ENCODE measurements at places on chromosomes 5 and 9.

GRCh38 chr5:36786448-36787012, 90.0 kb upstream of the NIPBL start:
- no peak for DNase-seq

- DNase-seq = no peak
Observed at GRCh38 chr5:122421374-122422079, 109.5 kb downstream of the SNCAIP start.

DNA sequence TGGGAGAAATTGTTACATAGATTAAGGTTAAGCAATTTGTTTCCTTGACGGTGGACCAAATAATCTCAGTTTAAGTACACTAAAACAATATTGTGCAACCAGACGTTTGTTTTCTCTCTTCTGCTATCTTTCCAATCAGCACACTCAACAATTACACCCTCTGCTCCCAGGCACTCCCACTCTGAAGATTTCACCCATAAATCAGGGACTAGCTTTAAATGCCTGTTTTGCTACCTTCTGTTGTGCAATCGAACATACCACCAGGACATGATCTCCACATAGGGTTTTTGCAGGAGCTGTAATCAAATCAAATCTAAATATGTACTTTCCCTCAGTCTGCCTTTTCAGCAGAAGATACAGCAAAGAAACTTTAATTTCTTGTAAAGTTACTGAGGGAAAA, 405.8 kb upstream of the TLE4 start:
- no peak for DNase-seq

- DNase-seq = no peak
Observed at GRCh38 chr5:172504701-172505402, 50.5 kb upstream of the SH3PXD2B start.

DNA sequence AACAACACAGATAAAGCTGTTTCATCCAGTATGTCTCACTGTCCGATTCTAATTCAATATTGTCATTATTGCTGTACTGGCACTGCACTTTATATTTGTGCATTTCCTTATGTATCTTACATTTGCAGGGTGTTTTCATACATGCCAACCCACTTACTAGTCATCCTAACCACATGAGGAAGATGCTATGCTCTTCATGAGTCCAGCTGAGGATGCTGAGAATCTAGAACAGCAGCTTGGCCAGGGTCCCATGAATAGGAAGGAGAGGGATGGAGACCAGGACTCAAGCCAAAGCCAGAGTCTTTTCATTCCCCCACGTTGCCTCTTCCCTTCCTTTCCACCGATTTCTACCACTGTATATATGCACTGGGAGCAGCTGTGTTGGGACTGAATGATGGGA, 292.8 kb upstream of the KLF4 start:
- DNase-seq = no peak

DNA sequence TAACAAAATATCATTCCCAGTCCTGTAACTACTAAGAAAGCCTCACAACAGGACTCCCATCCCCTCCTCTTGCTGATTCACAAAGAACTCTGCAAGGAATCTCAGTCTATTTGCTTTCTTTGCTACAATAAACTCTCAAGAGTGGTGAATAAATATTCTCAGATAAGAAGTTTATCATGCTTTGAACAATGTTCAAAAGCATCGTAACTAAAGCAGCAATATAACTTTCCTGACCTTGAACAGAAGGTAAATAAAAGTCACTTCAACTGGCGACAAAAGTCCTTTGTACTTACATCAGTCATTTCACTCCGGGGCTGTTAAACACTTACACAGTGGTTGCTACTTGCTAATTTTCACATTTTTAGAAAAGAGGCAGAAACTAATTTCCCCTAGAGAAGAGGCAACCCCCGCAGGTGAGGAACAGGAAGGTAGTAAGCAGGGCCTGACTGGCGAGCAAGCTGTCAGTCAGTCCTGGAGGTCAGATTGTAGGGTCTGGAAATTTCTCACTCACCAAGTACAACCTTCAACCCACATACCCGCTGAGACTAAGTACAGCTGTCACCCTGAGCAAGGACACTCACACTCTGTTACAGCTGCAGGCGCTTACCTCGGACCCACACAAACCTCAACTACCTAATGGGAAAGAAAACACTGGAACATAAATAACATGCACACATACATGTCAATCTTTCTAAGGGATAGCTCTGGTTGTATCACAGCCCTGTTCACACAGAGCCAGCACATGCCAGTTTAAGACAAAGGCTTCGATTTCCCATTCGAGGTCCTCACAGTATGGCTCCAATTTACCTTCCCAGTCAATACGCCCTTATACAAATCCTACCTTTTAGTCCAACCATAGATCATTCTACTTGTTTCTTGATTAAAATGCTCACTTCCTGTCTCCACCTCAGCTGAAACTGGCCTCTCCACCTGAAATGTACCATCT, 104.6 kb upstream of the RETREG1 start:
- no peak for DNase-seq

- DNase-seq = no peak
Observed at GRCh38 chr5:135243556-135244285, 155.3 kb downstream of the MACROH2A1 start.

GRCh38 chr5:135306557-135306956, 92.5 kb downstream of the MACROH2A1 start:
- no peak for DNase-seq

DNA sequence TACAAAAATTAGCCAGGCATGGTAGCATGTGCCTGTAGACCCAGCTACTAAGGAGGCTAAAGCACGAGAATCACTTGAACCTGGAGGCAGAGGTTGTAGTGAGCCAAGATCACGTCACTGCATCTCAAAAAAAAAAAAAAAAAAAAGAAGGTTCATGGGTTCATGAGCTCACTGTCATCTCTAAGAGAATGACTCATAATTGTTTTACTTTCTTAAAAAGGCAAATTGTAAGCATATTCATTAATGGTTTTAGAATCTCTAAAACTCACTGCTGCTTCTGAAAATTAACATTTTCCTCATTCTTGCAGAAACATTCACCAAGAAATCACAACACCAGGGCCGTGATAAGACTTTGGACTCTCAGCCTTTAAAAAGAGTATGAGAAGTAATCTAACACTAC, 103.6 kb downstream of the GNA14 start:
- DNase-seq = no peak

DNA sequence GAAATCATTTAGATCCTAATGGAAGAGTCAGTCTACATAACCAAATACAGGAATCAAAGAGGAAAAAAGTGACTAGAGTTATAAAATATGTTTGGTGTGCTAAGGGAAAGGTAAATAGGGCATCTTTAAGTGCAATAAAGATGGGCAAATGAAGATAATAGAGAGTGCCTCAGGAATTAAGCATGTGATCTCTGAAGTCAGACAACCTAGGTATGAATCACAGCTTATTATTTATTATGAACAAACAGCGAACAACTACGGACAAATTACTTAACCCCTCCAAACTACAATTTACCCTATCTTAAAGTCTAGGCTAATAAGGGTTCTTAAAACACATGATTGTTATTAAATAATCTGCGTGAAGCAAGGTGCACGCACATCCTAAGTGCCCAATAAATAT, 910.2 kb upstream of the DMAC1 start:
- no peak for DNase-seq

- no peak for DNase-seq
Observed at GRCh38 chr9:128912270-128912853, 8.4 kb upstream of the PHYHD1 start.

GRCh38 chr9:71271602-71272001, 150.2 kb upstream of the TRPM3 start:
- DNase-seq = no peak

GRCh38 chr5:161889971-161890370, 42.1 kb downstream of the GABRA1 start:
- no peak for DNase-seq

DNA sequence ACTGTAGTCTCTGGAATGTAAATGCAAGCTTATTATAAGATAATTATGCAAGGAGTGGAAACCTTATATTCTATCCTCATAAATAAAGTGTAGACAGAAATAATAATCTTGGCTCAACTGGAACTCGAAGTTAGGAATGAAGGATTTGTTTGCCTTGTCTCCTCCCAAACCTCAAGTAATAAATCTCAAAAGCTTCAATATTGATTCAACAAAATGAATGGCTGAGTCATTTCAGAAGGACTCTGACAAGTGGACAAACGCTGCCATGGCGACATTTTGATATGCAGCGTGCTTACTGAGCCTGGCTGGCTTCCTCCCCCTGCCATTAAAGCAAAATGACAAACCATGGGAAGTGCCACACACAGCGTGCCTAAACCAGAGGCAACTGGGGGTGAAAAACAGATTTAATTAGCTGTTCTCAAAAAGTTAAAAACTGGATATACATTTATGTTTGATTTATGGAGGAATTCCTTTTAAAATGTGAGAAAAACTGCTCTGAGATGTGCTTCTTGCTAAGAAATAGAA, 10.5 kb upstream of the ADGRV1 start:
- no peak for DNase-seq

GRCh38 chr9:127751269-127752054, 16.4 kb upstream of the TOR2A start:
- DNase-seq = no peak

DNA sequence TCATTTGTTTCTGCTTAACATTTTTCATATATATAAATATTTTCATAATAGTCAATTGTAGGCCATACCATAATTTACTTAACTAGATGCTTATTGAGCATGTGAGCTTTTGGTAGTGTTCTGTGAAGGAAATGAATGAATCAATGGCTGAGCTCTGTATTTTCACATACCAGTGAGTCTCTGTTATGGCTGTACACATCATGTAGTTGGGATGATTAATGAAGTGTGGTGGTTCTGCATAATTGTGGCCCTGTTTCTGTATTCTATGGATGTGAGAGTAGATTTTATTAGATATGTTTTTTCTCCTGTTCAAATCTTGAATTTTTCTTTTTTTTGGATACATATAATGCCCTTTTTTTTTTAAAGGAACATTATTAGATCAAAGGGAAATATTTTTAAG, 56.2 kb downstream of the CTNNA1 start:
- DNase-seq = no peak

- no peak for DNase-seq
Observed at GRCh38 chr5:158382473-158382872, 523.5 kb upstream of the CLINT1 start.

GRCh38 chr5:17852740-17853139, 218.5 kb downstream of the TAF11L14 start:
- DNase-seq = no peak

GRCh38 chr5:32325062-32325461, 12.3 kb upstream of the MTMR12 start:
- no peak for DNase-seq

- DNase-seq = no peak
Observed at GRCh38 chr5:169213479-169213878, 87.5 kb downstream of the SLIT3 start.

- no peak for DNase-seq
Observed at GRCh38 chr5:125564317-125564975, 818.0 kb upstream of the ZNF608 start.

DNA sequence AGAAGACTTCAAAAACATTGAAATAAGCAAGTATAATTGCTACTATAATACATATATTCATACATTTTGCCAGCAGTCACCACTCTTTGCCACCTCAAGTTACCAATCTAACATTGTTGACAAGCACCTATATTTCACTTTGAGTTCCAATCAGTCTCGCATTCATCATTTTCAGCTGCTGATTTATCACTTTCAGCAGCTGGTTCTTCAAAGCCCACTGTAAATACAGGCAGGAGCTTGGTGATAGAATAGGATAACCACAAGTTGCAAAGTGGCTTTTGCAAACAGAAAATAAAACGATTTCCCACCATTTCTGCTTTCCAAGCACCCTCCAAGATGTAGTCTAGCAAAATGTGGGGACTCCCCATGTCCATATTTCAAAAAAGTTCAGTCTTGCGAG, 114.2 kb upstream of the ITGA1 start:
- no peak for DNase-seq

DNA sequence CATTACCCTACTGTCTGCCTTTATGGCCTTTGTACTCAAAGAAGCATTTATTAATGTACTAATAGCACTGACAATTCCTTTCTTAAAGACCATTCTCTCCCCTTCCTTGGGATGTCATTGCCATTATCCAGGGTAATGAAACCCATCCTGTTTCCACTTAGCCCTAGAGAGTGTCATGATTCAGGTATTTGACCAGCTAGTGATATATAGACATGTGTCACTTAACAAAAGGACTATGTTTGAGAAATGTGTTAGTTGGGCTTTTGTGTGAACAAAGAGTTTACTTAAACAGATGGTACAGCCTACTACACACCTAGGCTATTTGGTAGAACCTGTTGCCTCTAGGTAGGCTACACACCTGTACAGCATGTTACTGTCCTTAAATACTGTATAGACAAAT, 2.0 kb downstream of the ATP6V0E1 start:
- no peak for DNase-seq

DNA sequence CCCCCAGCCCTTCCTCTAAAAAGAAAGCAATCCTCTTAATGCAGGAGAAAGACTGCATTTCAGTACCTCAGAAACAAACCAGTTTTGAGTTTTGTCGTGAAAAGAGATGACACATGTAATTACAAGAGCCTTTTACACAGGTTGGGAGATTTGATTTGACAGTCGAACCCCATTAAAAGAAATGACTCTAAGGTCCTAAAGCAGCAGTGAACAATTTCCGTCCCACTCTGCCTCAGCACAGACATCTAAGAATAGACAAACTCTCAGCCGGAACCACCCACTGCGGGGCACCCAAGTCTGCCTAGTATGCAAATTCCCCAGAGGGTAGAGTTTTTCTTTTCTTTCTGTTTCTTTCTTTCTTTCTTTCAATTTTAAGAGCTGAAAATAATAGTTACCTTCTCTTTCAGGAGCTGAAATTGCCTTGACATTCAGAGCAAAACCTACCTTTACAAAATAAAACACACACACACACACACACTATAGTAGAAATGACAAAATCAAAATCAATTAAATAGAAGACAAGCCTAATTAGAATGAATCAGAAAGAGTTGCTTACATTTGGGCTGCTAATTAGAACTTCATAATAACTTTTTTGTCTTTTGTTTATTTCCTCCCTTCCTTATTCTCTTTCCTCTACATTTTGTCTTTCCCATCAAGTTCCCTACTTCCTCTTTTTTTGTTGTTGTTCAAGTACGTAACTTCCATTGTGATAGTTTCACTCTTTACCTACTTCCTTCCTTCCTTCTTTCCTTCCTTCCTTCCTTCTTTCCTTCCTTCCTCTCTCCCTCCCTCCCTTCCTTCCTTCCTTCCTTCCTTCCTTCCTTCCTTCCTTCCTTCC, 65.1 kb downstream of the BASP1 start:
- DNase-seq = no peak

- no peak for DNase-seq
Observed at GRCh38 chr5:38968665-38969064, 105.5 kb downstream of the RICTOR start.

DNA sequence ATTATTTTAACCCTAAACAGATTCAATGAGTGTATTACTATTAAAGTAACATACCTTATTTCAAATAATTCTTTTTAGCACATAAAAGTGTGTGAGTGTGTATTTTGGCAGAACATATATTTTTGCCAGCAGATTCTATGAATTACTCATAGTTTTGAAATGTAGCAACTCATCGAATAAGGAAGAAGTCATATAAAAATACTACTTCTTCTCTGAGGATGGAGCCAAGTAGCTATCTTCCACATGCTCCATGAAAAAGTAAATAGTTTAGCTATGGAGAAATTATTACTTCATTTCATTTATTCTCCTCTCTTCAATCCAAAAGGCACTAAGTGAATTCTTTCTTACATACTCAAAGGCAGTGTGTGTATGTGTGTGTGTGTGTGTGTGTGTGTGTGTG, 1090.4 kb upstream of the CDH6 start:
- no peak for DNase-seq
